Dorsolateral prefrontal cortex (tissue), 122 donors: ENCODE measurements at places on chromosomes 12 and 14.
A peak's percentile ranks its signal among the peaks of the same experiment; 100 is the strongest.

- no peak for DNase-seq
Measured at GRCh38 chr14:50633954-50634353, 34.2 kb downstream of the SAV1 start.

GRCh38 chr12:54413284-54414190 lies 5.5 kb downstream of the ITGA5 start:
- DNase-seq: no peak

GRCh38 chr14:100888789-100889315 lies 14.7 kb downstream of the RTL1 start:
- no peak for DNase-seq

DNA sequence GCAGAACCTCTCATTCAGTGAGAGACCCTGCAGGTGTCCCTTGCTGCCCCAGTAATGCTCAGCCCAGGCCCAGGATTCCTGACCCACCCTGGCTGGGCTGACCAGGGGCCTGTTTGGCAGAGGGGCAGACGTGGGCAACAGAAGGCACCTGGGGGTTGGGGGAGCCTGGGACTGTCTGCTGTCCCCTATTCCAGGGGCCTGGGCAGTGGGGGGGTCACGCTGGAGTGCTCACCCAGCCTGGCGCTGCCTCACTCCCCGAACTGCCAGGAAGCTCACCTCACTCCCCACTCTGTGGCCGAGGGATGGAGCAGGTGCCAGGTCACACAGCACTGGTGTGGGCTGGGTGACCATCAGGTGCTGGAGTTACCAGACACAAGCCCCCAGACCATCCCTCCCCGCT lies 22.6 kb upstream of the NUDT14 start:
- no peak for DNase-seq

DNA sequence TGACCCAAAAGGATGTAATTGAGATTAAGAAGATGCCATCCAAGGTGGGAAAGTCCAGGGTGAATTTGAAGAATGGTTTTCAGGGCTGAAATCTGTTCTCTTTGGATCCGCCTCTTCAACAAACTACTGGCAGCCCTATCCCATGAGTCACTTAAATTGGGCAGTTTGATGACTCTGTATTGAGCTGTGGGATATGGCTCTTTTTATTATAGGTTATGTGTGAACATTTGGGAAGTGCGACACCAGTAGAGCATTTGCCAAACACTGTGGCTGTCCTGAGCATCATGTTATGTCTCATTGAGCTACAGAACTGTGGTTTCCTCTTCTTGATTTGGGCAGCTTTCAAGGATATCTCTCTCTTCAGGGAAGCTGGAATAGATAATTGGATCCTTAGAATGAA lies 22.3 kb downstream of the IFT43 start:
- no peak for DNase-seq

- DNase-seq: peak; percentile 81
Measured at GRCh38 chr12:108664338-108665258, 30.9 kb upstream of the SELPLG start.

- DNase-seq: no peak
Measured at GRCh38 chr12:19285793-19286448, 153.4 kb upstream of the AEBP2 start.

DNA sequence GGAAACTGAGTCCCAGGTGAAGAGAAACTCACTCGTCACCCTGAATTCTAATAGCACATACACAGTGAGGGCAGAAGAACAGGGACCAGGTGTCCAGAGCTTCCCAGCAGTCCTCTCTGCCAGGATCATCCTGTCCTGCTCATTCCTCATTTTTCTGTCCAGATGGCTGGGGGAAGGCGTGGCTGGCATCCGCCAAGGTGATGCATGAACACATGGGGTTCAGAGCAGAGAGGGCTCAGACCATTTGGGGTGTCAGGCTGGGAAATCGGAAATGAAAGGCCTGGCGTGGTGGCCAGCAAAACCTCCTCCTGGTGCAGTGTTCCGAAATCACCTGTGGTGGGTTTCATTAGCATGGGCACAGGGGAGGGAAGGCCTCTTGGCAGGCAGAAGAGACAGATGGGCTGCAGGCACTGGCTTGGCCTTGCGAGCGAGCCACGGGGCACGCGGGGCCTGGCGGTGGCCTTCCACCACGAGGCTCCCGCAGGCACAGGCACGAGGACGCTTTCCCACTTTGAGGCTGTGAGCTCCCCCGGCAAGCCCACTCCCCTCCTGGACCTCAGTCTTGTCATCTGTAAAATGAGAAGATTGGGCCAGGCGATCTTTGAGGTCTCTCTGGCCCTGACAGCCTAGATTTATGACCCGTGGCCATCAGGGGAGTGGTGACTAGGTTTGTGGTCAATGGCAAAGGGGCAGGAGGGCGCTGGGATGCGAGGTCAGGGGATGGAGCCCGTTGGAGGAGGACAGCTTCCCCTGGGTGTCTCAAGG lies 68.5 kb downstream of the TSPAN9 start:
- no peak for DNase-seq

DNA sequence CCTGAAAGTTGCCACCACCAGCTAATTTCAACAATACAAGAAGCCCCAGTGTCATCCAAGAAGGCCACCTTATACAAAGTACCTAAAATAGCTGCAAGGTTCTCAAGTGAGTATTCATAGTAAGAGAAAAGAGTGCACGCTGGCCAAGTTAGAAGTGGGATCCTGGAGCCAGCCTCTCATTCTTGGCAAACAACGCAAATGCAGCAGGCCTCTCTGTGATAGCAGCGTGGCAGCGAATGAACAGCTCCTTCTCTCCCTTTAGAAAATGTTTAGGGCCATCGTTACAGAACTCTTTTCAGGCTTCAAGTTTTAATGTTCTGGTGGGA lies 78.0 kb upstream of the IFNG-AS1 start:
- no peak for DNase-seq

GRCh38 chr12:22624548-22624869 lies 462 bp upstream of the ETNK1 start:
- no peak for DNase-seq

GRCh38 chr12:50013361-50014147 lies 11.7 kb downstream of the RACGAP1 start:
- DNase-seq: no peak

- no peak for DNase-seq
Measured at GRCh38 chr12:122352394-122352793, 70.1 kb downstream of the CLIP1 start.

- peak; percentile 62 for DNase-seq
Measured at GRCh38 chr12:94553130-94553519, 93.5 kb upstream of the CEP83 start.

- DNase-seq: no peak
Measured at GRCh38 chr12:128734371-128734770, 89.4 kb downstream of the SLC15A4 start.

- no peak for DNase-seq
Measured at GRCh38 chr12:24045816-24046257, 96.4 kb upstream of the SOX5 start.
